ENCODE measurements at places on chromosomes 1 and 21.

DNA sequence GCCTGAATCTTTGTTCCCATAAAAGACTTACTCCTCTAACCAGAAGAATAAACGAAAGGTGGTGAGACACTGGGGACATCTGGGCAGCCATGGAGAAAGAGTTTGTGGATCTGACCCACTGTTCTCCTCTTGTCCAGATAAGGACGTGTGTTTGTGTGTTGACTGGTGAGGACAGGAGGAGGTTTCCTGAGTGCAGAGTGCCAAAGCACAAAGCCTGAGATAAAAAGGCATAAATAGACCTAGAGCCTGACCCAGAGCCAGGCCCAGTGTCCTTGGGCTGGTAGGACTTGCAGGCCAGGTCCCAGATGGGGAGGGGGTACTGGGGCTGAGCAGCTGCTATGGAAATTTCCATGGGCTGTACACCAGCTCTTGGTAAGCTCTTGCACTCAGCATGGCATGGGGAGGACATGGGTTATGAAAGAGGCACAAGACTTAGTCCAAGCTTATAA, 19.6 kb upstream of the COQ8A start:
- DNase-seq: no peak

DNA sequence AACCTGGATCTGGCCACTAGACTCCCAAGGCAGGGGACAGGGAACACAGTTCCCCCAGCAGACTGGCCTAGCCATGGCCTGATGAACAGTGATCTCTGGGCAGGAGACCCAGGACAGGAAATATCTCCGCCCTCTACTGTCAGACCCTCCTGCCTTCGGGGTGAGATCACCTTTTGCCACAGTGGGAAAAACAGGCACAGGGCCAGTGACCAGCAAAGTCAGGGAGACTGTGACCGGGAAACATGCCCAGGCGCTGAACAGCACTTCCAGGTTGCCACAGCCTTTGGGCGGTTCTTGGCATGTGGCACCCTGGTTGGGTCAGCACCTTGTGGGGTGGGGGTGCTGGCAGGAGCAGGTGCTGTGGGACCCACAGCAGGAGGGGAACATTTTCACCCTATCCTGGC, 8.9 kb upstream of the ZNF669 start:
- no peak for DNase-seq

GRCh38 chr1:18347559-18347958, 133.2 kb upstream of the KLHDC7A start:
- DNase-seq: no peak

GRCh38 chr21:32009263-32009662, 136.4 kb downstream of the HUNK start:
- DNase-seq: no peak

GRCh38 chr1:82400521-82400920, 599.8 kb downstream of the ADGRL2 start:
- DNase-seq: no peak

GRCh38 chr1:109181085-109181806, 32.5 kb upstream of the SARS1 start:
- no peak for DNase-seq

DNA sequence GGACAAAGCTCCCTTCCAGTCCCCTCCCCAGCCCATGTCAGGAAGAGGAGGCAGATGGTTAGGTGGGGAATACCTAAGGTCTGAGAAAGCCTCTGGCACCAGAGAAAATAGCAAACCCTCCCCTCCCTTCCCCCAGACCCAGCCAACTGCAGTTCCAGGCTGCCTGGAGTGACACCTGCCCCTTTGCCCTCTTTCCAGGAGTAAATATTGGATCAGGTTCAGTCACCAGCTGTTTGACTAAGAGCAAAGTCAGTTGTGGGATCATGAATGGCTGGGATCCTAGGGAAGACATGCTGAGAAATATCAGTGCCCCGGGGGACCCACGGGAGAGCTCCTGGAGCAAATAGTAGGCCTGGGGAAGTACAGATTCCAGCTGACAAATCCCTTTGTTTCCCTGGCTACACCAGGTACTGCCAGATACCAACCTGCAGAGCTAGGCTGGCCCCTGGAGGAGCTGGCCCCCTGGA, 12.2 kb upstream of the CDK18 start:
- no peak for DNase-seq

GRCh38 chr1:174397261-174397660, 50.5 kb upstream of the GPR52 start:
- no peak for DNase-seq

- no peak for DNase-seq
Observed at GRCh38 chr21:21295303-21295702, 297.1 kb downstream of the NCAM2 start.

DNA sequence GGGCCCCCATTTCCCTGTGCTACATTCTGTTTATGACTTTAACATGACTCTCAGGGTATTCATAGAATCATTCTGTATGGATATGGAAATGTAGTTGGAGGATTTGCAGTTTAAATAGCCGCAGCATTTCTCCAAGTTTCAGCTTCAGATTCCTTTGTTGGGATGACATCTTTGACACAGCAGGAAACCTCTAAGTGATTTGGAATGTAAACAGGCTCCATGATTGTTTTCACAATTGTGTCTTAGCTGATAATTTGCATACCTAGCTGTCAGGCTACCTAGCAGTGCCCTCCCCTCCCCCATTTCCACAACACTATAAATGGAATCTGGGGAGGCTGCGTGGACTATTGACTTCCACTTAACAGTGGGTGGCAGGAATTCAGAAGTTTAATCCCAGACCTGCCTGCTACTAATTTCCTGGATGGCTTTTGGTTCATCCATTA, 290.2 kb downstream of the HLX start:
- peak; percentile 38 for DNase-seq

DNA sequence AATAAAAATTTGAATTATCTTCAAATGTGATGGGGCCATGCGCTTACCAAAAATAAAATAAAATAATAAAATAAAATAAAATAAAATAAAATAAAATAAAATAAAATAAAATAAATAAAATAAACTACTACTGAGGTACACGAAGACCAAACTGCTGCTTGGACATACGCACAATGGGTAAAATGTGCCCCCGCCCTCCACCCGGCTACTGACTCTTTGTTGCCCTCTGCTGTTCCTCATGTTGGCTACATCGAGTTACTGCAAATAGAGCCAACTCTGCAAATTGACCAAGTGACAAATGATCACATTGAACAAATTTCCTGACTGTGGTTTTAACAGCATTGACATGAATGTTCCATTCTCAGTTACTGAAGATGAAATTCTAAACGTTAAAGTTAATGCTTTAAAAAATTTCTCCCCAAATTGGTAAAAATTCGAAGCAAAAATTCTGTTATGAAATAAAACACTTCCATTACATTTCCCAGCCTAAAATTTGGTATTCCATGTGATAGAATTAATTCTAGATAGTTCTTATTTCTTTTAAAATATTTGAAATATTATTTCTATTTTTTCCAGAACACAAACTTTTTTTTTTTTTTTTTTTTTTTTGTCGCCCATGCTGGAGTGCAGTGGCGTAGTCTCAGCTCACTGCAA, 18.8 kb upstream of the MAP1LC3C start:
- no peak for DNase-seq

GRCh38 chr1:62131093-62131725, 63.4 kb upstream of the L1TD1 start:
- DNase-seq: no peak

DNA sequence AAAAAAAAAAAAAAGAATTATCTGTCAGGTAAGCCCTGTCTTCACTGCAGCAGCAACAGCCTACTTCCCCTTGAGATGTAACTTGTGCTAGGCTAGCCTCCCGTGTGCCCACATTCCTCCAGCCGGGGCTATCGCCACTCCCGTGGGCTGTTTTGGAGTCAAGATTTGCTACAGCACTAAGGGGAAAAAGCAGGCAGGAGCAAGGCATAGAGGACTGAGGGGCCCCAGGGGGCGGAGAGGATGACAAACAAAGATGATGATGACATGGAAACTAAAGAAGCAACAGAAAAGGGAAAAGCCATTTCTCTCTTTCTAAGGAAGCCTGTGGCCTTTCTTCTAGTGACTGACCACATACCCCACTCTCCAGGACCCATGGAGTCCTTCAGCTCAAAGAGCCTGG, 1.9 kb downstream of the TNFAIP8L2 start:
- no peak for DNase-seq

GRCh38 chr1:26787381-26787705, 407 bp upstream of the PIGV start:
- DNase-seq: no peak

DNA sequence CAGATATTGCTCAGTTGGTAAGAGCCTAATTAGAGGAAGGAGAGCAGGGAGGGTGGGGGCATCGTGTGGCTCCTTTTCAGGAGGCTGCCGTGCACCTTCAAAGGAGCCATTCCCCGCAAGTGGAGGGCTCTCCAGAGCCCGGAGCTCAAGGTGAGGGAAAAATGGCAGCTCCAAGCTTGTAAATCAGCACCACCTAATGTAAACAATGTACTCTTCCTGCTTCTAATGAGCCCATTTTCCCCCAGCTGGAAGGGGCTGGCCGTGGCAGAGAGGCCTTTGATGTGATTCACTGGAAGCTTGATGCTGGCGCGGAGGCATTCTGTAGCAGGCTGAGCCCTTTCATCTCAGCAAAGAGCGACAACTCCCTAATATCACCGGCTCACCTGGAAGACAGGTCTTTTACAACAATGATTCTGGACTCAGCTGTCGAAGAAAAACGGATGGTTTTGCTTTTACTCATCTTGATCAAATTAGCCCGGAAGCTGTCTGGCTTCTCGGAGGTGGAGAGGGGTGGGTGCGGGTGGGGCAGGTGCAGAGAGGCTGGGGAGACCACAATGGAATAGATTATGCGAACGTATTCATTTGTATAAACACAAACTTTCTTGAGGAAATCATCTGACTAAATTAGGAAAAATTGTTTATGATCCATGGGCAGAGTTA, 112.5 kb downstream of the RRAGC start:
- DNase-seq: no peak

DNA sequence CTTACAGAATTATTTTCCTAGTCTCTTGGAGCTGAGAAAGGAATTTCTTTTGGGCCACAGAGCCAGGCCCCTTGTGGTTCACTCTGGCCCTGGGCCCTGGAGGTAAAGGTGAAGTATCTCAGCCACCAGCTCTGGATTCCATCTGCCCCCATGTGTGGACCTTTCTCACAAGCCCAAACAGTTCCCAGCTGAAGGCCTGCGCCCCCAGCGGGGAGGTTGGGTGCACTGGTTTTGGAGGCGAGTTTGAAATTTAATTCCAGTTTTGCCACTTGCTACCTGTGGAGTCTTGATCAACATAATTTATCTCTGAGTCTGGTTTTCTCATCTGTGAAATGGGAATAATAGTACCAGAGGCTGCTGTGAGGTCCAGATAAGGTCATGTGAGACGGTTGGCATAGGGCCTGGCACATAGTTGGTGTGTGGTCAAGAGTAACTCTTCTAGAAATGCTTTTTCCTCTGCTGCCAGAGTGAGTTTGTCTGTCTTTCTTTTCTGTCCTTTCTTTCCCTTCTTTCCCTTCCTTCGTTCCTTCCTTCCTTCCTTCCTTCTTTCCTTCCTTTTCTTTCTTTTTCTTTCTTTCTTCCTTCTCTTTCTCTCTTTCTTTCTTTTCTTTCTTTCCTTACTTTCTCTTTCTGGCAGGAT, 6.1 kb downstream of the AGTRAP start:
- no peak for DNase-seq

DNA sequence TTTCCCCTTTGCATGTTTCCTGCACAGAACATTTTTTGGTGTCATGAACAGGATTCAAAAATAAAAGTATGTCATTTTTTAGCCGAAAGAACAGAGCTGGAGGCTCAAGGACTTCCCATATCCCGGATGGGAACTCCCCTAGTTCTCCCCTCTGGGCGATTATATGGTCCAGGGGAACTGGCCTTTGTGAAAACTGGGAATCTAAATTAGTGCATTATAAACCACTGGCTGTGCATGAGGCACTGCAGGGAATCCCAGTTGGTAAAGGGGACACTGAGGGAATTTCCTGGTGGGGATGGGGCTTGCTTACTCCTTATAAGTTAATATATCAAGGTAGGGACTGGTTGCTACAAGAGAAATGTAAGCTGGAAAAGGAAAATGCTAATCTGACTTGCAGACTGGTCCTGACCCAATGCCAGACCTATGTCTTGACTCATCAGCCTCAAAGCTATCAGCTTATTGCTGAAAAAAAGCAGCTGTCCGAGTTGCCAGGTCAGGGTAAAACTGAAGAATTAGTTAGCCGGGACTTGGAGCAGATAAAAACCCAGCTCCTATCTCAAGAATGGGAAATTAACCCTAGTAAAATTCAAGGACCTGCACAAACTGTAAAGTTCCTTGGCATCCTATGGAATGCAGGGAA, 122.6 kb downstream of the FCRL5 start:
- DNase-seq: no peak

GRCh38 chr1:109017134-109017533, 24.8 kb downstream of the WDR47 start:
- no peak for DNase-seq

DNA sequence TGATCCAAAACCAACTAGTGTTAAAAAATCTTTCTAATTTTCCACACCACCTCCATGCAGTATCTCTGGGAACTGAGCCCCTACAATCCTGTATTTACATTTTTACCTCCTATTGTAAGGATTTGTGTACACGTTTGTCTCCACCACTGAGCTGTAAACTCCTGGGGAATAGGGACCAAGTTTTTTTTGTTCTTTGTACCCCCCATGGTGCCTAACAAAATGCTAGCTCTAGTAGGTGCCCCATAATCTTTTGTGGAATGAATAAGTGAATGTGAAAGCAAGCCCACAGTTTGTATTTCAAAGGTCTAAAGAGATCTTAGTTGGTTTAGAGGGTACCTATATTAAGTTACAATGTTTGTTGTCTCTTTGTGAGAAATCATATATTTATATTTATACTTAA, 879 bp upstream of the WLS start:
- no peak for DNase-seq

DNA sequence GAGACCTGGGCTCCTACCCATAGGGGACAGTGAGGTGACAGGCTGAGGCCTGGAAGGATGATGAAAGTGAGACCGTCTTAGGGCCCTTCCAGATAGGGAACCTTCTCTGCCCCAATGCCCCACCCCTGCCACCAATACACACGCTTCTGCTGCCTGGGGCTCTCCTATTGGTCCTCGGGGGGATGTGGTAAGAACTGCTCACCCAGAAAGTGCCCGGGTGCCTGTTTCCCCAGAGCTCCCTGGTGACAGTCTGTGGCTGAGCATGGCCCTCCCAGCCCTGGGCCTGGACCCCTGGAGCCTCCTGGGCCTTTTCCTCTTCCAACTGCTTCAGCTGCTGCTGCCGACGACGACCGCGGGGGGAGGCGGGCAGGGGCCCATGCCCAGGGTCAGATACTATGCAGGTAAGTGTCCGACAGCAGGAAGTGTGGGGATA, 948 bp downstream of the SEMA4A start:
- no peak for DNase-seq
